ENCODE measurements at places on chromosomes 16 and 17.

DNA sequence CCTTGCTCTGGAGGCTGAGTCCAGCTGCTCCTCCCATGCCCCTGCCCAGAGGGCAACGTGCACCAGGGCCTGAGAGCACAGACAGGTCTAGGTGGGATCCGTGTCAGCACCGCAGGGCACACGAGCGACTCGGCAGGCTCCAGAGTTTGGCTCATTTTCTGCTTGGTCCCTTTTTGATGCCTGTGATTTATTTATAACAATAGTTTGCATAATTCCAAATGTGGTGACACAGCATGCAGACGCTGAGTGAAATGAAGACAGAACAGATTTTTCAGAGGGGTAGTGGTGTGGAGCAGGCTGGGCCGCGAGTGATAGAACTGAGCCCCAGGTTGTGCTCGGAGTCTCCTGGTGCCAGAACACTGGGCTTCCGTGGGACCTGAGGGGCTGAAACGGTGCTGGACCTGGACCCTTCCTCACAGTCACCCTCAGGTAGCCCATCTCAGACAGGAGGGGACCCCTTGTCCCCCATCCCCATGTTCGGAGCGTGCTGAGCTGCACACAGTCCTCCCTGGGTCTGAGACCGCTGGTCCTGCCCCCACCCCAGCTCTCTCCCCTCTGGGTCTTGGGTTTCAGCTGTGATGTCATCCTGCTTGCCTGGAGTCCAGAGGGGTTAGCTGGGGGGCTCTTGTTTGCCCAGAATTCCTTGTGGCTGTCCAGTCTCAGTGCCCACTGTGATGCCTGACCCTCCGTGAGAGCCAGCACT lies 95.9 kb downstream of the METRNL start:
- no peak for DNase-seq

DNA sequence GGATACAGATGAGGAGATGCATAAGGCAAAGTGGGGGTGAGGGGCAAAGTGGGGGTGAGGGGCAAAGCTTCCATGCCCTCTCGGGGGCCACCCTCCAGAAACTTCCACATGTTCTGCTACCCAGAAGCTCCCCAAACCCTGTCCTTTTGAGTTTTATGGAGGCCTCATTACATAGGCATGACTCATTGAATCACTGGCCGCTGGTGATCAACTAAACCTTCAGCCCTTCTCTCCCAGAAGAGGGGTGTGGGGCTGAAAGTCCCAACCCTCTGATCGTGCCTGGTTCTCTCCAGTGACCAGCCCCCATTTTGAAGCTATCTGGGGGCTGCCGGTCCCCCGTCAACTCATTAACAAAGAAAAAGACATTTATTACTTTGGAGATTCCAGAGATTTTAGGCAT lies 27.5 kb downstream of the ITGAE start:
- no peak for DNase-seq

- no peak for DNase-seq
These were observed 6.4 kb downstream of the SIAH1 start for GRCh38 chr16:48378836-48379235.

DNA sequence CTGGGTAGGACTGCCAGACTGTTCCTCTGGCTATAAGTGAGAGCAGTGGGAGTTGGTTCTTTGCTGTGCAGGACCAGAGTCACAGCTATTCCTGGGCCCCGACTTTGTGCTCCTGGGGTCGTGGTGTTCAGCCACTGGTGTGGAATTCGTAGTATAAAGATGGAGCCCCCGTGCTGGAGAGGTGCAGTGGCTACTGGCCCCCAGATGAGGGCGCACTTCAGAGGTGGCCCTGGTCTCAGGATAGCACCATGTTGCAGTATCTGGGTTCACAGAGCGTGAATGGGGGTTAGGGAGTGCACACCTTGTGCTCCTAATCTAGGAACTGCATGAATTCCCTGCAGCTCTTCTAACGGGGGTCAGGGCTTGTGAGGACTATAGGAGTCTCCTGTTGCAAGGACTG lies 21.1 kb downstream of the TANC2 start:
- DNase-seq: no peak

- DNase-seq: no peak
These were observed 42.8 kb downstream of the PHKB start for GRCh38 chr16:47503936-47504335.

Data from NCI-H1092 treated with DMSO at 0.1 percent for 48 hours (cell line).